ENCODE measurements at places on chromosomes 5 and 9.
A peak's percentile ranks its signal among the peaks of the same experiment; 100 is the strongest.

GRCh38 chr5:89421035-89421434 is 538.1 kb upstream of the MEF2C start:
- DNase-seq = no peak

- no peak for DNase-seq
Measured at GRCh38 chr5:133993185-133993936, 11.4 kb downstream of the VDAC1 start.

DNA sequence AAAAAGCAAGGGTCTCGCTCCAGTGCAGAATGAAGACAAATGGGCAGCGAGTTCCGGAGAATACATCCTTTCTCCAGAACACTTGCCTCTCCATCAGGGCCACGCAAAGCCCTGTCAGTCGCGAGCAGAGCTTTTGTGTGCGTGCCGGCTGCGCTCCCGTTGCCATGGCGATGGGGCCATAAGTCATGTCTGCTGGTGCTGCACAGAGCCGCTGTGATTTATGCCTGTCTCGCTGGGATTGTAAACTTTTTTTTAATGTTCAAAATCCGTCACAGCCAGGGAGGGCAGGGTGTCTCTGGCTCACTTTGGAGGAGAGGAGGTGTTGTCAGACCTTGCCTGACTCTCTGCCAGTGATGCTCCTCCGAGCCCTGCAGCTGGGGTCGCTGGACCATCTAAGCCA is 272.7 kb downstream of the TRIM32 start:
- peak; percentile 92 for DNase-seq

DNA sequence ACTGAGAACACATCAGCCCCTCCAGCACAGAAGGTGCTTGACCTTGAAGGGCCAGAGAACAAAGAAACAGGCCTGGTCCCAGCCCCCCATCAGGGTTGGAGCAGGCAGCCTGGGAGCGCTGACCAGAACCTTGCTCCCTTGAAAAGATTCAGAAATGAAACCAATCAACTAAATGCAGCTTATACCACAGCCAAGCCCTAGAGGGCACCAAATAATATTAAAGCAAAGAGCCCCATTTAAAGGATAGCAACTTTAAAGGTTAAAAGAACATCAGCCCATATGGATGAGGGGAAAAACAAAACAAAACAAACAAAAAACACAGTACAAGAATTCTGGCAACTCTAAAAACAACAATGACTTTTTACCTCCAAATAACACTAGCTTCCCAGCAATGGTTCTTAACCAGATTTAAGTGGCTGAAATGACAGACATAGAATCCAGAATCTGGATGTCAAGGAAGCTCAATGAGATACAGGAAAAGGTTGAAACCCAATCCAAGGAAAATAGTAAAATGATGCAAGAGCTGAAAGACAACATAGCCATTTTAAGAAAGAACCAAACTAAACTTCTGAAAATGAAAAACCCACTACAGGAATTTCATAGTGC is 471.9 kb downstream of the MTRR start:
- DNase-seq = peak; percentile 62

- DNase-seq = no peak
Measured at GRCh38 chr9:93030642-93031628, 27.6 kb upstream of the SUSD3 start.

GRCh38 chr9:15182730-15183129 is 124.3 kb downstream of the TTC39B start:
- DNase-seq = no peak

DNA sequence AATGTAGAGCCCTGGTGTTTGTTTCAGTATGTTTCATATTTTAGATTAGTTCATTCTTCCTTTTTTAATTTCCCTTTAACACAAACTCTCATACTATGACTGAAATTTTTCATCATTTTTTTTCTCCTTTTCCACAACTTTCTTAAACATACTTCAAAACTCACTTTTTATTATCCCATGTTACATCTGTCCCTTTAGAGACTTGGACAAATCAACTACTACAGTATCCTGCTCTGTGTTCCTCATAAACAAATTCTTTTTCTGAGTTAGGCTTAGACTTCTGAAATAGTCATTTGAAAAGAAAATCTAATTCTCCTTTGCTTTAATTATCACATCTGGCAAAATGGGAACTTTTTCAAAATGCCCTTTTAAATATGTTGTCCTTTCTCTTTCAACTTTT is 15.3 kb downstream of the MATR3 start:
- no peak for DNase-seq

- no peak for DNase-seq
Measured at GRCh38 chr9:110180511-110181434, 27.2 kb downstream of the C9orf152 start.

DNA sequence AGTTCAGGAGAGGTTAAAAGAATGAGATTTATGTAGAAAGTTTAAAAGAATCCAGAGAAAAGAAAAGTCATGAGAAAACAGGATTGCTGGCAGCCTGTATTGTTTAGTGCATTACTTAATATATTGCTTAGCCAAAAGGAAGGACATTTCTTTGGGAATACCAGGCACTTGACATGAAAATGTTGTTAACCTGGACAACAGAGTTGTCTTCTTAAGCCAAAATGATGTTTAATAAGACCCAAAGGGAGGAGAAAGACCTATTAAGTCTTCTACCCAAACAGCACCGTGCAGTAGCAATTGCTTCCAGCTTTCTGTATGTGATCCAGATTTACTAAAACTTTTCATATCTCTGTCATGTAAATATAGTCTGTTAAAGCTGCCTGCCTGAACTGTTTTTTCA is 74.0 kb upstream of the PRLR start:
- DNase-seq = no peak

DNA sequence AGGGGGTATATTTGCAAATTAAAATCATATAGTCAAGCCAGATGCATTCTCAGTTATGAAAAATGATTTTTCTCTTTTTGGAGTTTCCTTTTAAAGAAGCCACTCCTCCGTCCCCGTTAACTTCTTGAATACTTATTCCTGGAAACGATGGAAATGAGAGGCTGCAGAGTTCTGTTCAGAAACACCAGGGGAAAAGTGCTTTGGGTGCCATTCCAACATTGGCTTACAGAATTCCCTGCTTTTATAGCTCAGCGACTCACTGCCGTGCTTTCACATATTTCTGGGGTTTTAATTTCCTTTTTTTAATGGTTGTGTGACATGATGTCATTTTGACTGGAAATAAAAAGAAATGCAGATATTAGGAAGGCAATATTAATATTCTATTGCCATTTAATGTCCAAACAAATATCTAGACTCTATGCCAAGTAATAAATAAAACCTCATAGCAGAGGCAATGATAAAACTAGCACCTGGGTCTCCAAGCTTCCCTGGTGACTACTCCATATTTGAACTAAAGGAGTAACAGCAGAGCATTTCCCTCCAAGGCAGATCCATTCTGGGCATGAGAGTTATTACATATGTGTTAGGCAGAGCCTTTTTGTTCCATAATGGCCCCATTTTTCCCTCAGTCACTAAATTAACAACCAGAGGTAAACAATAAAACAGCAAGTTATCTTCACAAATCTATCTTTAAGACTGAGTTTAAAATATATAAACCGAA is 363.4 kb downstream of the EBF1 start:
- DNase-seq = no peak

- peak; percentile 95 for DNase-seq
Measured at GRCh38 chr5:65334077-65334476, 147.6 kb downstream of the ADAMTS6 start.

GRCh38 chr5:139399501-139400121 is 4.3 kb downstream of the SPATA24 start:
- DNase-seq = no peak

DNA sequence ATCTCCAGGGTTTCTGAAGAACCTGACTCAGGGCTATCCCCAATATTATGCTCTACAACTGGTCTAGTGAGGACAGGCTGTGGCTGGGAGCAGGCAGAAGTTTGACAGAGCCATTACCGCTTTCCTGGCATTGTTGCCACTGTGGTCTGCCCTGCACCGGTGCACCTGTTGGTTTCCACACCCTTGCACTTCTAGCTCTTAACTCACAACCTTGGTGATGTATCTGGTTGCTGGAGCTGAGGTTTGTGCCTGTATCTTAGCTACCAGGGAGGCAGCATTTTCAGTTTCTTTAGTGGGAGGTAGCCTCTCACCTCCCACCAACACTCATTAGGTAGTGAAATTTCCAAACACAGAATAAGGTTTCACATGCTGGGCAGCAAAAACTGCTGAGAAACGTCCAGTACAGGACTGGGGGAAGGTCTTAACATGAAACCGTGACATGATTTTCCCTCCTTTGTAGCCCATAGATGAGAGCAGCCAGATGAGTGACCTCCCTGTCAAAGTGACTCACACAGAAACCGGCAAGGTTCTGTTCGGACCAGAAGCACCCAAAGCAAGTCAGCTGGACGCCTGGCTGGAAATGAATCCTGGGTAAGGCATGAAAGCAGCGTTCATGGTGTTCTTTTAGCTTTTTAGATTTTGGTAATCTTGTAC is 57.7 kb downstream of the SMARCA2 start:
- DNase-seq = no peak

GRCh38 chr5:74535926-74536325 is 104.6 kb downstream of the ENC1 start:
- no peak for DNase-seq

DNA sequence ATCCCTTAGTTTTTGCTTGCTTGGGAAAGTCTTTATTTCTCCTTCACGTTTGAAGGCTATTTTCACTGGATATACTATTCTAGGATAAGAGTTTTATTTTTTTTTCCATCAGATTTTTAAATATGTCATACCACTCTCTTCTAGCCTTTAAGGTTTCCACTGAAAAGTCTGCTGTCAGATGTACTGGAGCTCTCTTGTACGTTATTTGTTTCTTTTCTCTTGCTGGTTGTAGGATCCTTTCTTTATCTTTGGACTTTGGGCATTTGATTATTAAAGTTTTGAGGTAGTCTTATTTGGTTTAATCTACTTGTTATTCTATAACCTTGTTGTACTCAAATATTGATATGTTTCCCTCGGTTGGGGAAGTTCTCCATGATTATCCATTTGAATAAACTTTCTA is 848.4 kb upstream of the COX7C start:
- DNase-seq = no peak

- no peak for DNase-seq
Measured at GRCh38 chr9:69089082-69089481, 53.5 kb downstream of the FXN start.

- DNase-seq = no peak
Measured at GRCh38 chr9:134902936-134903335, 14.8 kb downstream of the FCN1 start.

DNA sequence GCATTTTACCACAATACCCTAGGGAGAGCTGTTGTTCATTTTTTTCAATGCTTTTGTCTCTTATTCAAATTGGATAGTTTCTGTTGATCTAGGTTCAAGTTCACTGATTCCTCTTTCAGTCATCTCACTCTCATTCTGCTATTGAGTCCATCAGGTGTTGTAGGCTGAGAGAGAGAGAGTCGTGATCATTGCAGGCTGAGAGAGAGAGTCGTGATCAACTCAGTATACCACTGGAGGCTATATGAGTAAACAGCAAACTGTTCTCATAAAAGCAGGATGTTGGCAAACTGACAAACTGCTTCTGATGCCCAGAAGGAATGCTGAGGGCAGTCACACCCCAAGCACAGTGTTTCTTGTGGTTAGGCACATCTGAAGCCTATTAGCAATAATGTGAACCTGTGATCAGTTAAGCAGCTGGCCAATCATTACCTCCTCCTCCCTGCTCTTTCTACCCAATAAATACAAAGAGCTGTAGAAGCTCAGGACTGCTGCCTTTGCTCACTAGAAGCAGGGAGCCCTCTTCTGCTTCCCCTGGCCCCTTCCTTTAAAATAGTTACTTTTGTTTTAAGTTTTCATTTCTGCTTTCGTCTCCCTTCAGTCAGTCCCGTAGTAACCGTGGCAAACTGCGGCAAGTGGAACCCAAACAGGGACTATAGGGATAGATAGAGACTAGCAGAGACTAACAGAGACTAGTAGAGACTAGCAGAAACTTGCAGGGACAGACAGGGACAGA is 476.1 kb upstream of the ACO1 start:
- no peak for DNase-seq

GRCh38 chr9:123769719-123770118 is 160.2 kb downstream of the DENND1A start:
- DNase-seq = no peak

GRCh38 chr9:129624947-129625346 is 1.0 kb upstream of the NTMT1 start:
- no peak for DNase-seq

DNA sequence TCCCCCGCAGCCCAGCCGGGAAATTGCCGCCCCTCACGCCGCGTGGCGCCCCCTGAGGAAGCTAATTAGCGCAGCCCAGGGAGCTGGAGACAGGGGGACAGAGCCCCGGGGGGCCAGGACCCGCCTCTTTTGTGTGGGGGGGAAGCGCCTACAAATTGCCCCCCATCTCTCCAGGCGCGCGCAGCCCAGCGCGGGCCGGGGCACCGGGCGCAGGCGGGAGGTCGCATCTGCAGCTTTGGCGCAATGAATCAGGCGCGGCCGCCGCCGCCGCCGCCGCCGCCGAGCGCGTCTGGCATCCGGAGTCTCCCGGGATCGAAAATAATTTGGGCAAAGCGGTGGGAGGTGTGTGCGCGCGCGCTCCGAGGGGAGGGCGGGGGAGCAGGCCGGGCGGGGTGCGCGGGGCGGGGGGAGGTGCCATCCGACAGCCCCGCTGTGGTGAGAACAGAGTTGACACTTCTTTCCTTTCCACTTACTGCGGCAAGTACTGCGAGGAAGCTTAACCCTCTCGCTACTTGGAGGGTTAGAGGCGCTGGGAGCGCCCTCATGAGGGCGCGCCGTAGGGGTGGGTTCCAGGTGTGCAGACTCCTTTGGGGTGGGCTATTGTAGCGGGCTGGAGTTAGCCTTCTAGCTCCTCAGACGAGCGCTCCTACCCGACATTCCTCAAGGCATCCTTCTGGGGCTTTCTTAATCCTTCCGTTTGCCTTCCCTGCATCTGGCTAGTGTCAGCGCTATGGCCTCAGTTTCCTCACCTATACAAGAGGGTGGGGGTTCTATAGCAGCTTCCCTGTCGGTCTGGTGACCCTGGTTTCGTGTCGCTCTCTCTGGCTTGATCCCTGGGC is 63.1 kb downstream of the CXXC5 start:
- DNase-seq = peak; percentile 53

GRCh38 chr5:58114324-58114723 is 345.6 kb downstream of the PLK2 start:
- DNase-seq = no peak

DNA sequence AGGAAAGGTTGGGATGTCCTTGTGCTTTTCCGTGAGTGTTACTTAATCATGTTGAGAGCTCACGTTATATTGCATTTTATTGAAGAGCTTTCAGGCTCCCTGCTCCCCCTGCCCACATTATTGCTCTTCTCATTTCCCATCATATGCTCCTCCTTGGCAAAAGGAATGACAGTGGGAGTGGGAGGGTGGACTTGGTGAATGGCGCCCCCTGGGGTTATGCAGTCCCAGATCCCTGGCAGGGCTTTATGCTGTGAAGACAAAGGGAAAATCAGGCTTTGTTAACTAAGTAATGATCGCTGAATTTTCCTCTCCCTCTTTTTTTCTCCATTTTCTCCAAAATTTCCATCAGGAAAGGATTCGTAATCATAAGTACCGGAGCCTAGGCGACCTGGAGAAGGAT is 166.6 kb downstream of the SMARCA2 start:
- peak; percentile 6 for DNase-seq

GRCh38 chr9:87157366-87158031 is 210.2 kb upstream of the GAS1 start:
- DNase-seq = no peak

All from NCI-H1417 (cell line).